ENCODE measurements at places on chromosomes 7 and 10. TPM values are rescaled to one million over a fixed set of nuclear protein-coding genes. Genes with fewer than 3 reads are reported as not detected.

The SVOPL gene
- total RNA-seq: not detected

The NPTX2 gene
- total RNA-seq: 138 TPM

GRCh38 chr10:64306729-64307327 lies 785.6 kb downstream of the REEP3 start:
- no peaks in the 10 kb centered on the region for H3K27me3 ChIP-seq
- H3K4me1 ChIP-seq: no peaks in the 10 kb centered on the region
- no peak for DNase-seq
- no peaks in the 10 kb centered on the region for H3K36me3 ChIP-seq
- no peak overlapping the region for H3K4me3 ChIP-seq
- no peak overlapping the region for H3K27ac ChIP-seq

The MYO3A gene
- total RNA-seq: not detected

The NANOS1 gene
- 0.71 TPM for total RNA-seq

- no peak overlapping the region for H3K27ac ChIP-seq
- H3K27me3 ChIP-seq: no peaks in the 10 kb centered on the region
- H3K4me3 ChIP-seq: no peak overlapping the region
- DNase-seq: no peak
Observed at GRCh38 chr10:88386204-88386788, 196.8 kb downstream of the RNLS start.

The REPIN1 gene
- total RNA-seq: 55.7 TPM

- no peaks in the 10 kb centered on the region for H3K27me3 ChIP-seq
- no peak overlapping the region for H3K27ac ChIP-seq
- H3K4me1 ChIP-seq: no peaks in the 10 kb centered on the region
- H3K36me3 ChIP-seq: peaks cover 90% of the 10 kb centered on the region
Observed at GRCh38 chr10:14918964-14919363, 34.9 kb downstream of the DCLRE1C start.

The CALHM3 gene
- not detected for total RNA-seq

DNA sequence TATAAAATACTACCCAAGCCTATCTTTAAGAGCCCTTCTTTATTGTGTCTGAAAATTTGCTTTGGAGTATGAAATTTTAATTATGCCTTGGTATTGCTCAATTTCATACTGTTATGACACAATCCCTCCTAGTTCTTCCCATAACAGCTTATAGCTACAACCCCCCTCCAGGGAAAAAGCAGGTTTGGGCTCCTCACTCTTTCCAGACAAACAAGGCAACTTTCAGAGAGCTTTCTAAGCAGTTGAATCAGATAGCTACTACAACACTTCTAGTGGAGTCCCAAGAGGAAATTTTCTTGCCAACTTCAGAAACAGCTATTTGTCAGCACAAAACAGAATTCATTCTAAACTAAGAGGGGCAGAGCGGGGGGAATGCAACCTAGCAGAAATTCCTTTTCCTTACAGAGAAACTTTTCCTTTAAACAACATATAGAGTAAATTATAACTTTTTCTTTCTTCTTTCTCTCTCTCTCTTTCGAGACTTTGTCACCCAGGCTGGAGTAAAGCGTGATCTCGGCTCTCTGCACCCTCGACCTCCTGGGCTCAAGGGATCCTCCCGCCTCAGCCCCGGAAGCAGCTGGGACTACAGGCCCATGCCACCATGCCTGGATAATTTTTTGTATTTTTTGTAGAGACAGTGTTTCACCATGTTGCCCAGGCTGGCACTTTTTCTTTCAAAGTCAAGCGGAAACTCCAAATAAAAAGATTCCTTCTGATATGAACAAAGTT lies 26.0 kb upstream of the JMJD1C start:
- H3K27ac ChIP-seq: no peak overlapping the region
- DNase-seq: no peak
- peaks cover 5% of the 10 kb centered on the region for H3K36me3 ChIP-seq
- H3K4me3 ChIP-seq: no peak overlapping the region

DNA sequence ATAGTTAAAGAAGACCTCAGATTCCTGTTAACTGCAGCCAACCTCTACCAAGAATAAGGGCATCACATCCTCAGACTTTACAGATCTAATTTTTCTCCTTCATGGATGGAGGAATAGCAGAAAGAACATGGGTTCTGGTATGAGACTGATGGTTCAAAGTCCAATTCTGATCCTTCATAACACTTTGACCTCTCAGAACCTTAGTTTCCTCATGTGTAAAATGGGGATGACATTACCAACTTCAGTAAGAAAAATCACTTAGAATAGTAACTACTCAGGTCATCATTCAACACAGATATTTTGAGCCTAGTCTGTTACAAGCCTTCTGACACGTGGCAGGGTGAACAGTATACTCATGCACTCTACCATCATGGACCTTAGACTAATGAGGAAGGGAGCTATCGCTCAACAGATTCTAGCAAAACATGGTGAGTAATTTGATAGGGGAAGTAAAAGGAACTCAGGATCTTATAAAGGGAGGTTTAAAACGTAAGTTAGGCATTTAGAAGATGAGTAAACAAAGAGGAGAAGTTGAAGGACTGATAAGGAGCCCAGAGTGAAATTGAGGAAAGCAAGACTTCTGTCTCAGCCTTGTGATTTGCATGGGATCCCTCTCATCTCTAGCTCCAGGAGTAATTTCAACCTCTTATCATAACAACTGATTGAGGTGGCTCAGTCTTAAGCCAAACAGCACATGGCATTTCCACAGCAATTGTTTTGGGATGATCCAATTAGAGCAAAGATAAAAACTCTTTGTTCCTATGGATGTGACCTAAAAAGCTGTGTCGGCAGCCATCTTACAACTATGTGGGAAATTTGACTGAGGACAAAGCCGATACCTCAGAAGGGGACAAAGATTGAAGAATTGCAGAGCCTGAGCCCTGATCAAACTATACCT lies 69.2 kb upstream of the TCF7L2 start:
- no peak overlapping the region for H3K27ac ChIP-seq
- no peaks in the 10 kb centered on the region for H3K36me3 ChIP-seq
- H3K27me3 ChIP-seq: no peaks in the 10 kb centered on the region
- no peak overlapping the region for H3K4me3 ChIP-seq
- H3K4me1 ChIP-seq: peaks cover 7% of the 10 kb centered on the region

The LIPJ gene
- not detected for total RNA-seq

The FAM13C gene
- total RNA-seq: 0.03 TPM

DNA sequence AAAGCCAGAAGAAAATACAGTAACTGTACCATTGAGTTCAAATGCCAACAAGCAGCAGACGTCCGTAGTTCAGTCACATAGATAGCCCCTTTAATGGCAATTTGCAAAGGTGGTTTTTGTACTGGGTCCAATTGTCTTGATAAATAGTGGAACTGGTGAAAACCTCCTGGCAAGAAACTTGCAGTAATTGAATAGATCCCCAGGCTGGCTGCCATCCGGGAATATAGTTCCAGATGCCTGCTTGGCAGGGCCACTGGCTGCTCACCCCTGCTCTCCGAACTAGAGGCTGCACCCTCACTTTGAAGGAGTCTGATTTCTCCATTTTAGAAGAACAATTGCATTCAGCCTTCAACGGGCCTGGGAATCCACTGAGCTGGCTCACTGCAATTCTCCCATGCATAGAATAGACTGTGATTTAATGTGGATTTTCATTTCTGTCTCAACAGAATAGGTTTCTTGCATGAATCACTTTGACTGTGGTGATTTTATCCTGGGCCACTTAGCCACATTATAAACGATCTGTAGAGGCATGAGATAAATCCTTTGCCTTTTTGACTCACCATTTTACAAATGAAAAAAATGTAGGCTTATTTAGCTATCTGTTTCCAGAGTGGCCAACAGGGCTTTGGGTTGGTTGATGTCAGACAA lies 35.9 kb upstream of the ELMO1 start:
- H3K27ac ChIP-seq: no peak overlapping the region
- no peak for DNase-seq
- no peak overlapping the region for H3K4me3 ChIP-seq
- H3K27me3 ChIP-seq: no peaks in the 10 kb centered on the region
- H3K36me3 ChIP-seq: no peaks in the 10 kb centered on the region

The MSMB gene
- total RNA-seq: not detected

The LIPN gene
- total RNA-seq: not detected

DNA sequence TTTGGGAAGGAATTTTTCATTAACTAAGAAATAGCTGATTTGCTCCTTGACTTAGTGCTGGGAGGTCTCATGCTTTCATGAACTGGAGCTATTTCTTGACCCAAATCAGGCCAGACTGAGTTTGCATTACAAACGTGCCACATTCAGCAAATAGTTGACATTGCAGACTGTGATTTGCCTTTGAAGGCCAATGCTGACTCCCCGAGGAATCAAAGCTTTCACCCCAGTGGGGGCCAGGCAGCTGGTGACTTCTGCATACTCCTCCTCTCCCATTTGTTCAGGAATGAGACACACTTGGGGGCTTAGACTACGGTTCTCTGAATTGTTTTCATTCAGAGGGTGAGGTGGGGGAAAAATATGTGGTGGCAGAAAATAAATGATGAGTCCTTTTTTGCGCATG lies 111.0 kb upstream of the JAZF1 start:
- no peak overlapping the region for H3K4me3 ChIP-seq
- H3K36me3 ChIP-seq: no peaks in the 10 kb centered on the region
- H3K27ac ChIP-seq: no peak overlapping the region

The OR2A12 gene
- total RNA-seq: not detected

- H3K27ac ChIP-seq: no peak overlapping the region
- H3K27me3 ChIP-seq: peaks cover 2% of the 10 kb centered on the region
- no peaks in the 10 kb centered on the region for H3K36me3 ChIP-seq
Observed at GRCh38 chr7:91832493-91833045, 47.9 kb downstream of the MTERF1 start.

GRCh38 chr7:24291271-24291670 lies 7.3 kb downstream of the NPY start:
- H3K36me3 ChIP-seq: no peaks in the 10 kb centered on the region
- no peak for DNase-seq
- H3K27me3 ChIP-seq: peaks cover 24% of the 10 kb centered on the region
- H3K4me3 ChIP-seq: no peak overlapping the region

DNA sequence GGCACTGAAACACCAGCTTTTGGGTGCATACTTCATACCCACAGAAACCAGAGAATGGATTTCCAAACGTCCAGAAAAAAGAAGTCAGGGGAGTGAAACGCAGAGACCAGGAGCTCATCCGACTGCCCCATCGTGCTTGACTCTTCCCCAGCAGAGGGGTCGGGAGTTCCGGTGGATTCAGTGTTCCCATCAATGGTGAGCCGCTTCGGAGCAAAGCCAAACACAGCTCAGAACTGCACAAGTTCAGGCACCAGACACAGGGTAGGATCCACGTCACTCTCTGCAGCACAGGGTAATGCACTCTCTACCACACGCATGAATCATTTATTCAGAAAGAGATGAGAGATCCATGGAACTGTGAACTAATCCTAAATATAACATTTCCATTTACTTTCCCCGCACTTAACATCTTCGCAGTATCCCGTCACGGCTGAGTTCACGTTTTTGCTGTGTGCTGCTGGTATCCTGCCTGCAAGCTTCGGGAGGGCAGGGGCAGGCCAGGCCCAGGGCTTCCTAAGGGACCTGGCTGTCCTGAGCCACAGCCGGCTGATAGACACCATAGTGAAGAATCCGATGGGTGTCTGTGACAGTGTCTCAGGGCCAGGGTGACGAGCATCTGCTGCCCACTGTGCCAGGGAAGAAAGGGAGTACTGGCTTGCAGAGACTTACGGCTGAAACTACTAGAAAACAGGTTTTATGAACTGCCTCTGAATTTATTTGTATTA lies 545.3 kb downstream of the PTPRN2 start:
- no peaks in the 10 kb centered on the region for H3K27me3 ChIP-seq
- H3K27ac ChIP-seq: no peak overlapping the region
- no peaks in the 10 kb centered on the region for H3K4me1 ChIP-seq
- no peaks in the 10 kb centered on the region for H3K36me3 ChIP-seq
- H3K4me3 ChIP-seq: no peak overlapping the region
- DNase-seq: no peak

The OR6V1 gene
- total RNA-seq: not detected

DNA sequence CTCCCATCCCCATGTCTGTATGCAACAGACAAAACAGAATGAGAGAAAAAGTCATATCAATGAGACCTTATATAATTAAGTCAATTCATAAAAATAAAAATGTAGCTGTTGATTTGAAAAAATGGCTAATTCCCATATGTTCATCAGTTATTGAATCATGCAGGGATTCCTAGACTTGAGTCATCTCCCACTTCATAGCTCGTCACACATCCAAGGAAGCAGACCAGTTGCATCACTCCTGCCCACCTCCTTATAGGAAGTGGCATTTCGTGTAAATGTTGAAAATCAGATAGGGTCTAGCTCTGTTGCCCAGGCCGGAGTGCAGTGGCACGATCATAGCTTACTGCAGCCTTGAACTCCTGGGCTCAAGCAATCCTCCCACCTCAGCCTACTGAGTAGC lies 56.1 kb upstream of the SH2B2 start:
- H3K4me3 ChIP-seq: no peak overlapping the region
- no peaks in the 10 kb centered on the region for H3K27me3 ChIP-seq
- no peaks in the 10 kb centered on the region for H3K4me1 ChIP-seq
- DNase-seq: no peak
- no peak overlapping the region for H3K27ac ChIP-seq

- H3K4me3 ChIP-seq: no peak overlapping the region
- H3K27me3 ChIP-seq: no peaks in the 10 kb centered on the region
- H3K27ac ChIP-seq: peak overlapping the region; percentile 81
- peaks cover 29% of the 10 kb centered on the region for H3K4me1 ChIP-seq
Observed at GRCh38 chr7:126700807-126701604, 551.7 kb downstream of the GRM8 start.

The AKR1C1 gene
- 0.81 TPM for total RNA-seq

The CADPS2 gene
- total RNA-seq: 16.1 TPM

The PRF1 gene
- not detected for total RNA-seq

The IRF5 gene
- not detected for total RNA-seq

The NPFFR1 gene
- total RNA-seq: not detected

- H3K36me3 ChIP-seq: no peaks in the 10 kb centered on the region
- H3K4me1 ChIP-seq: no peaks in the 10 kb centered on the region
- H3K27ac ChIP-seq: no peak overlapping the region
- H3K4me3 ChIP-seq: no peak overlapping the region
- DNase-seq: peak; percentile 25
- peaks cover 20% of the 10 kb centered on the region for H3K27me3 ChIP-seq
Observed at GRCh38 chr7:93442478-93443224, 131.9 kb downstream of the CALCR start.

The BTBD16 gene
- total RNA-seq: not detected

- H3K4me3 ChIP-seq: no peak overlapping the region
- no peaks in the 10 kb centered on the region for H3K36me3 ChIP-seq
- H3K27ac ChIP-seq: no peak overlapping the region
- DNase-seq: no peak
- H3K27me3 ChIP-seq: no peaks in the 10 kb centered on the region
Observed at GRCh38 chr7:145219461-145219860, 383.6 kb upstream of the TPK1 start.

The SFRP4 gene
- not detected for total RNA-seq

- no peaks in the 10 kb centered on the region for H3K36me3 ChIP-seq
- H3K27ac ChIP-seq: no peak overlapping the region
- H3K4me1 ChIP-seq: no peaks in the 10 kb centered on the region
Observed at GRCh38 chr10:131451407-131452015, 140.0 kb upstream of the TCERG1L start.

- no peaks in the 10 kb centered on the region for H3K27me3 ChIP-seq
- H3K4me3 ChIP-seq: no peak overlapping the region
- no peak overlapping the region for H3K27ac ChIP-seq
- no peaks in the 10 kb centered on the region for H3K36me3 ChIP-seq
- H3K4me1 ChIP-seq: no peaks in the 10 kb centered on the region
Observed at GRCh38 chr7:51160990-51161615, 155.5 kb downstream of the COBL start.

The AGBL3 gene
- total RNA-seq: 0.03 TPM
